Head of caudate nucleus (tissue), 42 donors: ENCODE measurements at places on chromosomes 1 and 21.

DNA sequence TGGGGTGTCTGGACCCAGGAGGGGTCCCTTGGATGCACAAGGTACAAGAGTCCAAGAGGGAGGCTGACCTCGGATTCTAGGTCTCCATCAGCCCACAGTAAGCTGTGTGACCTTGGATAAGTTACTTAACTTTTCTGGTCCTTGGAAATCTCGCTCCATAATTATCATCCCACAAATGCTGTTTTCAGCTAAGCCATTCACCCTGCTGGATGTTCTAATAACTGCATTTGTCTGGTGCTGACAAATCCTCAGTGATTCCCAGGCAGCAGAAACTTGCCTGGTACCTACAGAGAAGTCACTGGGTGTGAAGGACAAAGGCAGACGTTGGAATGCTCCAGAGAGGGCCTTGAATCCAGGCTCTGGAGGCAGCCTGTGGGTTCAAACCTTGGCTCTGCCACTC lies 89.7 kb downstream of the IGSF21 start:
- no peak for DNase-seq

DNA sequence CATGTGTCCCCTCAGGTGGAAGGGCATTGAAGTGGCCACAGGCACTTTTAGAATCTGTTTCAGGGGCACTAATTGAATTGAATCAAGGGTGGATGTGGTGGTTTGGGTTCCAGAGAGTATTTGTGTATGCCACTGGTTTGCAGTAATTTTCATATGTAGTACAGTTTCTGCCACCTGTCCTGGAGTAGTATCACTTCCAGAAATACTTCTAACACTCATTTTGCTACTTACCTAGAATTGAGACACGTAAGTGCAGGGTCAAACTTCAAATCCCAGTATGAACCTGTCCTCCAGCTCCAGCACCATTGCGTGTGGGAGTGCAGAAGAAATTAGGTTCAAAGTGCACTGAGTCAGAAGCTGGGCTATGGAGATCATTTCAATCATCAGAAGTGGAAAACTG lies 26.8 kb downstream of the RSPH1 start:
- no peak for DNase-seq

GRCh38 chr1:65440915-65441314 lies 20.4 kb downstream of the LEPR start:
- DNase-seq = no peak

DNA sequence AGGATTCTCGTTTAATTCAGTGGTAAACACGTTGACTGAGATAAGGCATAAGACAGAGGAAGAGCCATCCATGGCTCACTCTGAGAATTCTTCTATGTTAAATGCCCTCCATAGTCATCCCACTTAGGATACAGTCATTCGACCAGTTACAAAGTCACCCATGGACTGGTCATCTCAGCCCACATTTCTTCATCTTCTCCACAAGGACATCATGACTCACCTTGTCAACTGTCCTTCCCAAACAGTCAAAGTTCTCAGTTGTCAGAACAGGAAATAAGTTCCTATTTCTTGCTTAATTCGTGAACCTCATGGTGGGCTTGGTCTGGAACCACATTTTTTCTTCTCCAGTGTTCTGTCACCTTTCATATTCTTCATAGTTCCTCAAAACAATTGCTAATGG lies 133.2 kb downstream of the TGFB2 start:
- DNase-seq = no peak

DNA sequence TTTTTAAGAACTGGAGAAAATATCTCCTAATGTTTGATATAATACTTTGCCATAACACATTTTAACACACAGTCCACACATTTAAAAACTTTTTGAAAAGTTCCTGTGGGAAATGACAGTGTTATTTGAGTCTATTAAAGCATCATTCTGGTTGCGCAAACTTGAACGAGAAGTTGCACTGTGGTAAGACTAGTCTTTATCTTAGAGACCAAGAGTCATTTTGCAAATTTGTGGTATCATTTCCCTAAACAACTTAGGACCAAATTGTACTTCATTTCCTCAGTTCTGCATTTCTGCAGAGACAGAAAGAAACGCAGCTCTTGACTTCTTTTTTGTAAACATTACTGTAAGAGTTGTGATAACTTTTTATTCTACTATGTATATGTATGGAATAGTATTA lies at the start of gene RGS18:
Gene RGS18 (plus strand): TSS at position 282 of the 400 bp plus-strand sequence. CDS start 176 bp downstream, outside the sequence.
- DNase-seq = no peak

GRCh38 chr1:16143566-16144324 lies 12.1 kb downstream of the EPHA2 start:
- no peak for DNase-seq

- DNase-seq = peak; percentile 55
These were observed 506 bp downstream of the JUN start for GRCh38 chr1:58783090-58783992.

DNA sequence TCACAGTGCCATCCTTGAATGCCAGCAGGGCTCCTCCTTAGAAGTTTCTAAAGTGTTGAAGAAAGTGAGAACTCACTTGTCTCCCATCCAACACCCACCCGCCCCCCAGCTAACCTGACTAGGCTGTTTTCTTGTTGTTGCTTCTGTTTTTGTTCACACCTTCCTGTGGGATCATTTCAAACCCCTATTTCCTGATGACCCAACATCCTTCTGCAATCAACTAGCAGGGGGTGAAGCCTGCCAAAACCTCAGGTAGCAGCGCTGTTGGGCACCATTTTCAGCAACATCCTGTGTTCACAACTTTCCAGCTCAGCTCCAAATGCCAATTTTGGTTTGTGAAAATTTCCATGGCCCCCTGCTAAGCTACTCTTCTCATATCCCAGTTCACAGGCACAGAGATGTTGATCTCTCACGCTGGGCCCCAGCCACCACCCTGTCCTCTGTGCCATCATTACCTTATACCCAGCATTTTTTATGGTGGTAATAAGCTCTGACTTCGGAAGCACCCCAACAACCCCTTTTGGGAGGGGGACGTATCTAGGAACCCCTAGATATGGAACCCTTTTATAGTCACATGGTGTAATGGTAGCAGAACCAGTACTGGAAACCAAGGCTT lies 41.4 kb downstream of the CDC7 start:
- DNase-seq = no peak

DNA sequence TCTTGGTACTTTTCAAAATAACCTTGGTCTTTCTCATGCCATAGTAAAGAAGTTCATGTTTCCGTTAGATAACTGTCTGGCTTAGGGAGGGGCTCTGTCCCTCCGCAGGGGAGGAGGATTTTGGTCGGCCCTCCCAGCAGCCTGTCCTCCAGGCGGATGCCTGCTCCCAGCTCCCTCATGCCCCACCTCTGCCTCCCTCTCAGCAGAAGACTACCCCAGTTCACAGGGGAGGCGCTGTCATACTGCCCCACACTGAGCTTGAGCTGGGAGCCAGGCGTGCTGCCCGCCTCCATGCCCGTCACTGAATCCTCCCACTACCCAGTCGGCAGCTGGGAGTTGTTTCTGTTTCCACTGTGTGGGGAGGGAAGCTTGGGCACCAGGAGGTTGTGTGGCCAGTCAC lies 127.3 kb downstream of the CAMTA1 start:
- DNase-seq = no peak

DNA sequence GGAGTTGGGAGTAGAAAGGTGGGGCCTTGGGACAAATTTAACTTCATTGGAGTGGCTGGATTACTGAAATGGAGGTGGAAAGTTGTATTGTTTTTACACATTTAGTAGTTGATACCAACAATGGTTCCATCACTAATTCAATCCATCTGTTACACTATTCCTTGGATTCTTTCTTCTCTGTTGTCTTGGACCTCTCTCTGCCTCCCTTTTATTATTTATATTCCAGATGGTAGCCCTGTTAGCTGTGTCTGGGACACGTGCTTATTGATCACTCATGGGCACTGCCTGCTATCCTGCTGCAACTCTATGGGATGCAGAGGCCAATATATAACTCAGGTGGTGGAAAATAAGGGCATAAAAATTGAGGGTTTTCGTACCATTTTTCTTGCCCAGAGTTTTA lies 346.3 kb downstream of the PAPPA2 start:
- no peak for DNase-seq

- DNase-seq = no peak
These were observed 61.8 kb downstream of the RASAL2 start for GRCh38 chr1:178155481-178156255.

- no peak for DNase-seq
These were observed 117.7 kb downstream of the LACTBL1 start for GRCh38 chr1:22854688-22855565.

GRCh38 chr1:28111157-28111556 lies 22.7 kb upstream of the EYA3 start:
- no peak for DNase-seq

DNA sequence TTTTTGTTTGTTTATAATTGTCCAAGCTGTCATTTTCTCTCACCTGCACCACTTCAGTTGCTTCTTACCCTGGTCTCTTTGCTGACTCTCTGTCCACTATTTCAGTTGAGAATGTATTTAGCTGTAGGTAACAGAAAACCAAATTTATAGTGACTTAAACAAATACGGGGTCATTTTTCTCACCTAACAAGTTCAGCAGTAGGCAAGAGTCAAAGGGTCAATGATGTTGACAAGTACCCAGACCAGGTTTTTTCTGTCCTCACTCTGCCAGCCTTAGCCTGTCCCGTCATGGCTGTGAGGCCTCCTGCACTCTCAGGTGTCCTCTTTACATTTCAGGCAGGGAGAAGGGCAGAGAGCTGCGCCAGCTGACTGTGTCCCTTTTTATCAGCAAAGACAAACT lies 11.8 kb downstream of the RIIAD1 start:
- no peak for DNase-seq
